ENCODE measurements at places on chromosomes 3 and 15.

DNA sequence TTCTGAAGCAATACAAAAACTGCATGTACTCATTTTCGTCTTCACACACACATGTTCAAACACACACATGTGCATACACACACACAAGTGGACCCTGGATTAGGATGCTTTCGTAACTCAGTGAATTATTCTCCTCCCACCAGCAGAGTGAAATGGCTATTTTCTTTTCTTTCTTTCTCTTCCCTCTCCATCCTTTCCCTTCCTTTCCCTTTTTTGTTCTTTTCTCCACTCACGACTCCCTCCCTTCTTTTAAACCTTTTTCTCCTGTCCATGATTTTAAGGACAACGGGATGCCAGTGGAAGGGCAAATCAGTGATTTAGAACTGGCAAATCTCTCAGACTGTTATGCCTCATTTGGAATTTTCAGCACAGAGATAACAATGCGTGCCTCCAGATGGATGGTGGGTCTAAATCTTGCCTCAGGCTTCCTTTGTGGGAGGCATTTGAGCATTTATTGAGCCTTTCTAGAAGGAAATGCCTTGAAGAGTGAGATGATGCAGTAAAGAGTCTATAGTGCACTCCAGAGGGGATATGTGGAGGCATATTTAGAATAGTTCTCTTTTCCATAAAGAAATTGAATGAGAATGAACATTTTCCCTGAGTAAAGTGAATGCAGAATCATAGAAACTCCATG is 130.4 kb upstream of the SLC7A14 start:
- no peak for DNase-seq

DNA sequence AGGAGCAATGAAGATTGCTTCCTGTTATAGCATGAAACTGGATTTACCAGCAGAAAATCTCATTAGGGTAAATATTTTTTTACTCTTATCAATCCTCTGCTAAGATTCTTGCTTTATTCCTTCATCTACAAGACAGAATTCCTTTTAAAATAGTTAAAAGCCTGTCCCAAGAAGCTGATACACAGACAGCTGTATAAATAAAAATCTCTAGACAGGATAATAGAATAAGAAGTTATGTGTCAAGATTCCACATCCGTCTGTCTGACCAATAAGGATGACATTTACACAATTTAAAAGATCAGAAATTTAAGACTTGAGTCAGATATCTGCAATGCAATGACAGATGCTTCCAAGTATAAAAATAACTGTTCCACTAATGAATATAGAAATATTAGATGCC is 57.6 kb downstream of the SSR3 start:
- no peak for DNase-seq

DNA sequence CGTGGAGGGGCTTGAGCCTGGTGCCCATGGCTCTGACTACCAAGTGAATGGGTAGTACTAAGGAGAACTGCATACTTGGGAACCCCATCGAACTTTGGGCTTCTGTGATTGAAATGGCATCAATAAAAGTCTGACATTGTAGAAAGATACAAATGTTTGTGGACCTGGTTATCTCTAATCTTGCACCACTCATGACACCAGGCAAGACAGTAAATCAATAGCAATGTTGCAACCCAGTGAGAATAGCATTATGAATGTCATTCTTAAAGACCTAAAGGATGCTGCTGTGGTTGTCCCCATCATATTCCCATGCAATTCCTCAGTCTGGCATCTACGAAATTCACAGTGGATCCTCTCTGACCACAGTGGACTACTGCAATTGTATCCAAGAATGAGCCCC is 233.6 kb upstream of the LYSMD4 start:
- DNase-seq = no peak

- DNase-seq = no peak
These were observed 33.4 kb downstream of the SPINK8 start for GRCh38 chr3:48299746-48300712.

GRCh38 chr3:55923207-55923606 is 436.1 kb upstream of the WNT5A start:
- DNase-seq = no peak

- DNase-seq = no peak
These were observed 77.9 kb upstream of the C2CD4B start for GRCh38 chr15:62242999-62243398.

DNA sequence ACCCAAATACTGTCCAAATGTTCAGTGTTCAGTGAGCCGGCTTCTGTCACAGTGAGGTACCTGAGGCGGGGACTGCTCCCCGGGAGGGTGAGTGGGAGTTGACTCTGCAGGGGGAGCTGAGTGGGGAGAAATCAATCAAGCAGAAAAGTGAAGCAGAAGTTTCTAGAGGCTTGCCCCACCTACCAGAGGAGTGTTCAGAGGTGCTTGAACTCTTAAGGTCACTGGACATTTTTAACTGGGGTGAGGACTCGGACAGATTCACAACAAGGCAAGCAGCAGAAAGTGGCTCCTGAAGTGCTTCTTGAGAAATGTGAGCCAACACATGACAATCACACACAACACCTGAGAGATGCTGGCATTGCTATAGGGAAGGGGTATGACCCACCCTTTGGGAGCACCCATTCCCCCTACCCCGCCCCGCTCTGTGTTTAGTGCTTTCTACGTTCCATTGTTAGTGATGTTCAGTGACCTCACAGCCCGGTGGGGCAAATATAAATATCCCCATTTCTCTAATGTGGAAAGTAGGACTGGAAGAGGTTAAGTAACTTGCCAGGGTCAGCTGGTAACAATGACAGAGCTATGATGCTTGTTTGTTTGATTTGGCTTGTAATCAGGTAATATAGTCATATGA is 48.6 kb upstream of the AKAP13 start:
- no peak for DNase-seq

GRCh38 chr15:56040081-56041035 is 46.9 kb upstream of the NEDD4 start:
- peak; percentile 59 for DNase-seq

- DNase-seq = no peak
These were observed 39.1 kb downstream of the ABTB1 start for GRCh38 chr3:127711896-127712295.

DNA sequence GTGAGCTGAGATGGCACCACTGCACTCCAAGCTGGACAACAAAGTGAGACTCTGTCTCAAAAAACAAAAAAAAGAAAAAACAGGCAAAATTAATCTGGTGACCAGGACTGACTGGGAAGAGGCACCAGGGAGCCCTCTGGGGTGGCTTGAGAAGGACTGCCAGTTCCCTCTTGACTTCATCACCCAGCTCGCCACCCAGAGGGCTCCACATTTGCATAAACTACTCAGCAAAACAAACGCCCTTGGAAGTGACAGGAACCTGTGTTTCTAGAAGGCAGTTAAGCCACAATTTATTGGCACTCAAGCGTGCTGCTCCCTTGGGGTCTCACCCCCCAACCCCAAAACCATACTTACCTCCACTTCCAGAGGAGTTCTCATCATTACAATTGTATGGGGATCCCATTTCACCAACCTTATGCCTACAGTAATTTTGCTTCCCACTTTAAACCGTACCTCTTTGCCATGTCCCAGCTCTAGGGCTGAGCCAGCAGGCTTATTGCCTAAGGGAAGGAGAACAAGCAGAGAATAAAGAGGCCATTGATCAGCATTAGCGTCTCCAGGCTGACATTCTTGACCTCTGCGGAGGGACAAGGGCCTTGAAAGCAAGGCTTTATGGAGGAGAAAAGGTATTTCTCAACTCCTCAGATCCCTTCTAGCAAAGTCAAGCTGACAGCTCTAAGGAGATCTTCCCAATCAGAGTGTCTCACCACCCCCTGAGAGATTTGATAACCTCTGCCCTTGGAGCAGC is 357.4 kb downstream of the SHQ1 start:
- DNase-seq = no peak

DNA sequence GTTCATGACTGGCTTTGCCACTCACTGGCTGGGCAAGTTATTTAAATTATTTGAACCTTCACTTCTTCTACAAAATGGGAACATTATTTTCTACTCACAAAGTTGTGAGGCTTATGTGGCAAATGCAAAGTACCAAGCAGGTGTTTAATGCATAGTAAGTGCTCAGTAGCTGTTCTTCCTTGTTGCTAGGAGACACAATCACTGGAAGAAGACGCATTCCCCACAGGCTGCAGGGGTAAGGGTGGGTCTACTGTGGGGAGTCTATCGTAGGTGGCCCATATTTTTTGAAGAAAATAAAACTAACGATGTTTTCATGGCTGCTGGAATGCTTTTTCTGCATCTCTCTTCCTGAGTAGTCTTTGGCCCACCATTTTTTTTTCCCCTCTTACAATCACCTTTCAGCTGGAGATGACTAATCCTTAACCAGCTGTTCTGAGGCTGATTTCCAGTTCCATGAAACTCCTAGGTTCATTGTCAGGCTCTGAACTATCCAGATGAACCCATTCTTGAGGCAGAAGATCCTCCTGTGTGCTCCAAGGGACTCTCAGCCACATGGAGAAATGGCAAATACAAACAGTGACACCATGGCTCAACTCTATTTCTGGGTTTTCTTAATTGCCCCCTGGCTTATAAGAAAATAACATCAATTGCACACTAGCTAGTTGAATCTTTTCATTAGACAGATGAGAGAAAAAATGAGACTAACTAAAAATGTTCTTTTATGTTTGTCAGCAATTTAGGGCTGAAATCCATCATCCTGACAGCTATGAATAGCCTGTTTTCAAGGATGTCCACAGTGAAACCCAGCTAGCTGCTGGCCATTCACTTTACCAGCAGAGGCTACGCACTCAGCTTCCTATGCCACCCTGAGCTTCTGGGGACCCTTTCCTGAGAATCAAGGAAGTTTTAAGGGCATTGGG is 108.3 kb upstream of the ETV5 start:
- no peak for DNase-seq
